Astrocyte (in vitro differentiated cells and primary cell): ENCODE measurements at places on chromosomes 12 and 14.

- no peak overlapping the region for H3K27ac ChIP-seq
- no peak for DNase-seq
- no peaks in the 10 kb centered on the region for H3K36me3 ChIP-seq
- peaks cover 15% of the 10 kb centered on the region for H3K4me1 ChIP-seq
- no peaks in the 10 kb centered on the region for H3K27me3 ChIP-seq
These were observed 99.5 kb downstream of the FBXL14 start for GRCh38 chr12:1494856-1495255.

- no peak overlapping the region for H3K4me3 ChIP-seq
- peaks cover 15% of the 10 kb centered on the region for H3K27me3 ChIP-seq
- no peak overlapping the region for H3K27ac ChIP-seq
- no peaks in the 10 kb centered on the region for H3K36me3 ChIP-seq
These were observed 129.9 kb upstream of the PRMT8 start for GRCh38 chr12:3361146-3361545.

DNA sequence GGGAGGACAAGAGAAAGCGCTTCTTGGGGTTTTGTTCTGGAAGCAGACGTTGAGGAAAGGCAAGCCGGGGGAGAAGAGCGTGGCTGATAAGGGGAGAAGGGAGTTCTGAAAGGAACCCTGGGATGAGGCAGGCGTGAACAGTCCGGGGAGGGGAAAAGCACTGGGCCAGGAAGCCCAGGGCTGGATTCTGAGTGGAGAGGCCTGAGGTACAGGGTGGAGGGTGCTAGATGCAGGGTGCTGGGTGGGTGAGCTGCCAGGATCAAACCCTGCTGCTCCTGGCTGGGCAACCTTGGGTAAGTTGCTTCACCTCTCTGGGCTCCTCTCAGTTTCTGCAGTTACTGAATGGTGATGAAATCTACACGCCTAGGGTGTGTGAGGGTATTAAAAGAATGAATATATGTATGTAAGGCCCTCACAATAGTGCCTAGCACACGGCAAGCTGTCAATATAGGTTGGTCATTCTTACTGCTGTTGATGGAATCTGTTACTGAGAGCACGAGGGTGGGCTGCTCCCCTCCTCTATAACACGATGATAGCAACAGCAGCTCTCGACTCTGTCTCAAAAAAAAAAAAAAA, 138.5 kb downstream of the RBM19 start:
- H3K27me3 ChIP-seq = no peaks in the 10 kb centered on the region
- H3K27ac ChIP-seq = no peak overlapping the region
- no peaks in the 10 kb centered on the region for H3K36me3 ChIP-seq
- H3K4me3 ChIP-seq = no peak overlapping the region

GRCh38 chr12:83084516-83085234, 398.0 kb downstream of the TMTC2 start:
- H3K4me3 ChIP-seq = no peak overlapping the region
- H3K36me3 ChIP-seq = no peaks in the 10 kb centered on the region
- DNase-seq = no peak

- H3K27ac ChIP-seq = no peak overlapping the region
- H3K4me3 ChIP-seq = no peak overlapping the region
- H3K4me1 ChIP-seq = no peaks in the 10 kb centered on the region
- no peaks in the 10 kb centered on the region for H3K27me3 ChIP-seq
These were observed 79.4 kb upstream of the GZMB start for GRCh38 chr14:24713404-24713803.

GRCh38 chr14:36498938-36499337, 21.1 kb downstream of the NKX2-1 start:
- peaks cover 30% of the 10 kb centered on the region for H3K27me3 ChIP-seq
- no peaks in the 10 kb centered on the region for H3K4me1 ChIP-seq
- no peak overlapping the region for H3K27ac ChIP-seq

GRCh38 chr14:106436310-106436905, 910.0 kb downstream of the TMEM121 start:
- H3K36me3 ChIP-seq = no peaks in the 10 kb centered on the region
- no peaks in the 10 kb centered on the region for H3K4me1 ChIP-seq
- no peaks in the 10 kb centered on the region for H3K27me3 ChIP-seq
- DNase-seq = no peak

GRCh38 chr12:86193931-86194330, 62.3 kb downstream of the MGAT4C start:
- H3K4me3 ChIP-seq = no peak overlapping the region
- H3K27ac ChIP-seq = no peak overlapping the region
- peak; percentile 33 for DNase-seq
- no peaks in the 10 kb centered on the region for H3K36me3 ChIP-seq
- H3K27me3 ChIP-seq = no peaks in the 10 kb centered on the region

DNA sequence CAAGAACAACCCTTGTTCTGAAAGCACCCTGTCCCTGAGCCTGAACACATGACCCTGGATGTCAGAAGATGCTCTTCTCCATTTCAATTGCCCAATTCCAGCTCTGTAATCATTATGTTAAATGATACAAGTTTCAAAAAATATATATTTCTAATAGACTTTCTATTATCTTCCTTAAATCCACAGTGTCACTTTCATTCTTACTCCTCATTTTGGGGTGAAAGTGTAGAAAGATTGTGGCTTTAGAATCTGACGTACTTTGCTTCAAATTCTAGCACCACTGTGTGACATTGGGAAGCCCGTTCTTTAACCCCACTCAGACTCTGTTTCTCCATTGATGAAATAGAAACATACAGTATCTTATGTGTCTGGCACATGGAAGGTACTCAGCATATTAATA, 83.2 kb downstream of the ETV6 start:
- H3K27me3 ChIP-seq = no peaks in the 10 kb centered on the region
- no peak for DNase-seq
- H3K27ac ChIP-seq = no peak overlapping the region
- H3K4me1 ChIP-seq = peaks cover 18% of the 10 kb centered on the region

DNA sequence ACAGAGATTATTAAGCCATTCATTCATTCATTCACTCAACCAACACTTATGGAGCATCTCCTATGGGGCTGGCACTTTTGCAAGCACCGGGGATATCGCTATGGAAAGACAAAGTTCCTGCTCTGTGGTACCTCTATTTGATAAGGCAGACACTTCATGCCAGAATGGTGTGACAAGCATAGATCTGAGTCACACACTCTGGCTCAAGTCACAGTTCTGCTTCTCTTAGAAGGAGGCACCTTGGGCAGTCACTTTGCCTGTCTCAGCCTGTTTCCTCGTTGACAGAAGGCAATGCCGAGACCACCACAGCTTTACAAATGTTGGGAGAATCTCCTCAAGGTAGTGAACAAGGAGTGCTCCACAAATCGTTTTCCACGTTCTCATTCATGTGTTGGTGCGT, 205.2 kb downstream of the SLC41A2 start:
- no peaks in the 10 kb centered on the region for H3K27me3 ChIP-seq
- no peak for DNase-seq
- no peak overlapping the region for H3K27ac ChIP-seq
- no peaks in the 10 kb centered on the region for H3K36me3 ChIP-seq
- peaks cover 18% of the 10 kb centered on the region for H3K4me1 ChIP-seq
